ENCODE measurements at places on chromosomes 7 and 10. TPM values are rescaled to one million over a fixed set of nuclear protein-coding genes. Genes with fewer than 3 reads are reported as not detected.

DNA sequence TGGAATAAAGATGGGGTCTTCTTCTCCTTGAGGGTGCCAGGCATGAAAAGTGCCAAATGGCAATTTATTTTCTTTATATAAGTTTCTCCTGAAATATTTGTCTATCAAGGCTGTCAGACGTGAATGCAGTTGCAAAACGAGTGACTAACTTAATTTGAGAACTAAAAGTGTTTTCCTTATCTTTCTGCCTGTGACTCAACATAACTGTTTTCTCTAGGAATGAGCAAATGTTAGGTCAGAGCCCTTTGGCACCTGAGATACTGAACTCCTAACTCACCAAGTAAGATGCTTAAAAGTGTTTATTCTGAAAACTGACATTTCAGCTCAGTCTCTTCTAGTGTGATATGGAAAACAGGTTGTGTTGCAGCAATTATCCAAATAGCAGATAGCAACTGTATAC, 197.0 kb downstream of the STK31 start:
- H3K27me3 ChIP-seq: no peaks in the 10 kb centered on the region
- DNase-seq: no peak
- no peaks in the 10 kb centered on the region for H3K36me3 ChIP-seq
- no peak overlapping the region for H3K4me3 ChIP-seq

DNA sequence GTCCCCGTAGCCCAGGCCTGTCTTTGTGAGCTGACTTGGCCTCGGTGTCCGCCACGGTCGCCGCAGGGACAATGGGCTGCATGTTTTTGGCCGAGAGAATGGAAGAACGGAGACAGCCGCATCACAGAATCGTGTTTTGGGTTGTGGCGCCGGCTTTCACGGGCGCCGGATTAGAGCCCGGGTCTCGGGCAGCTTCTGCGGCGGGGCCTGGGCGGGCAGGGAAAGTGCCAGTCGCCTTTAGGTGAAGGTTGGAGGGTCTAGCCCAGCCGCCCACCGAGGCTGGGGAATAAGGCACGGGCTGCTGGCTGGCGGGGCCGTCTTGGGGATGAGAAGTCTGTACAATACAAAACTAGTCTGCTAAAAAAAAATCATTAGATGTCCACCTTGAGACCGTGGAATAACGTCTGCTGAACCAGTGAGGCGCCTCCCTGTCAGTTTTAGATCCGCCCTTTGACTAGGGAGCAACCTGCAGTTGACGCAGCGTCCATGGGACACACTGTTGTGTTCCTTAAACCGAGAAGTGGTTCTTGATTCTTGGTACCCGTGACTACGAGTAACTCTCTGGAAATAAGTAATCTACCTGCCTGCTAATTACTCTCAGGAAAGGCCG, 577 bp downstream of the DNAJB9 start:
- H3K27me3 ChIP-seq: no peaks in the 10 kb centered on the region
- peaks cover 4% of the 10 kb centered on the region for H3K36me3 ChIP-seq
- peak overlapping the region; percentile 86 for H3K4me3 ChIP-seq
- DNase-seq: peak; percentile 68
- peaks cover 22% of the 10 kb centered on the region for H3K4me1 ChIP-seq
- peak overlapping the region; percentile 98 for H3K27ac ChIP-seq

- peak overlapping the region; percentile 100 for H3K27ac ChIP-seq
- DNase-seq: no peak
- H3K27me3 ChIP-seq: no peaks in the 10 kb centered on the region
- peaks cover 65% of the 10 kb centered on the region for H3K4me1 ChIP-seq
- peak overlapping the region; percentile 100 for H3K4me3 ChIP-seq
Measured at GRCh38 chr7:143379611-143380259, 1.4 kb upstream of the ZYX start.

Gene CYP2C19
- not detected for polyA plus RNA-seq

Gene LRRC17
- polyA plus RNA-seq: not detected

Gene PIK3AP1
- 22.0 TPM for polyA plus RNA-seq

Data from sigmoid colon (tissue), 7 donors.